Esophagus muscularis mucosa (tissue), 4 donors: ENCODE measurements at places on chromosomes 12 and 14.

DNA sequence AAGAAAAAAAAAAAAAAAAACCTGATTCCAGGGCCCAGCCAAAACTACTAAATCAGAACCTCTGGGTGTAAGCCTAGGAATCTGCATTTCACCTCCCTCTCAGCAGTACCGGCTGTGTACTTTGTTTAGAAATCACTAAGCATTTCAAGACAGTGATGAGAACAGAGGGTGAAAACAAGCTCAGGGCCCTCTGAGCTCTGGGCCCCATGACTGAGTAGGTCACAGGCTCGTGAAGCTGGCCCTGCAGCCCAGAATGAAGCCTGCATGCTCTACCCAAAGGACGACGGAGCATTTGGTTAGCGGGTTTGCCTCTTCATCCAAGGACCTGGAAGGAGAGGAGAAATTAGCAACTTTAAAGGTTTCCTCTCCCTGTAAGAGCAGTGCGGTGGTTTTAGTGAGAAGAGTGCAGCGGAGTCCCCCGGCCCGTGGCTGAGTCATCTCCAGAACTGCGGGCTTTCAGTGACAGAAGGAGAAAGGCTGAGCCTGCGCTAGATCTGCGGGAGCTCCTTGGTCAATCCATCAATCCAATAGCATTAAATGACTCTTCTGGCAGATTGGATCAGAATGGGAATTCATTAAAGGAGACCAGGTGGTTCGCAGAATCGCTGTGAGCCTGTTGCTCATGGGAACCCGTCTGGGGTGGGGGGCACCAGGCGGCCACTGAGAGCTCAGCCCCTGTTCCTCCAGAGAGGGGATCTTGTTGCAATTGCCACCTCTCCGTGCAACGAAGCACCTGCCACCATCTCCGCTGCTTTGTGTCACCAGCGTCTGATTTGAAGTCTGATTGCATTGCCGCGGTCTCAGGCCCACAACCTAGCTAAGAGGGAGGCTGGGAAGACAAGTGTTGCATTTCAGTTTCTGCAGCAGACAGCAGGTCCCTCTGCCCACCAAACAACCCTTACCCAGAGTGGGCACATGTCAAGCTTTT lies 7.3 kb downstream of the IL31 start:
- DNase-seq = no peak

- no peak for DNase-seq
Measured at GRCh38 chr12:65536876-65537681, 258.6 kb downstream of the MSRB3 start.

- no peak for DNase-seq
Measured at GRCh38 chr14:73620268-73620667, 8.0 kb downstream of the ACOT6 start.

- DNase-seq = no peak
Measured at GRCh38 chr14:105589161-105589925, 63.0 kb downstream of the TMEM121 start.

DNA sequence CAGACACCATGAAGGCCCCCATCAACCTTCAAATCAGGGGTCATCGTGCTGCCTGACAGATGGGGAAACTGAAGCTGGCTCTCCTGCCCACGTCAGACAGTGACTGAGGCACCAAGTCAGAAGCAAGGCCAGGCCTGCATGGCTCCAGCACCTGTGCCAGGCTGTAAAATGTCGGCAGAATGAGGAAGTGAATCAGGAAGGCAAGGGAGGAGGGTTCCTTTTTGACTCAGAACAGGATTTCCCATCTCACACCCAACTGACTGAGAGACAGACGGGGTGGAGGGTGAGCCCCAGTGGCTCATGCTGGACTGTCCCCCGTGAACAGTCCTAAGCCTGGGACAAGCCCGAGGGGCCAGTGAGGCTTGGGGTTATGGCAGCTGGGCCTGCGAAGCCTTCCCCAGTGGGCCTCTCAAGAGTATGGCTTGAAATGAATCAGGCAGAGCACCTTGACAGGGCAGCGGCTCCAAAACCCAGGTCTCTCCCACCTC lies 20.9 kb downstream of the SYNE3 start:
- DNase-seq = no peak

GRCh38 chr12:37547611-37548010 lies 769.0 kb upstream of the ALG10B start:
- peak; percentile 66 for DNase-seq

- no peak for DNase-seq
Measured at GRCh38 chr12:74339211-74339610, 198.4 kb upstream of the ATXN7L3B start.

DNA sequence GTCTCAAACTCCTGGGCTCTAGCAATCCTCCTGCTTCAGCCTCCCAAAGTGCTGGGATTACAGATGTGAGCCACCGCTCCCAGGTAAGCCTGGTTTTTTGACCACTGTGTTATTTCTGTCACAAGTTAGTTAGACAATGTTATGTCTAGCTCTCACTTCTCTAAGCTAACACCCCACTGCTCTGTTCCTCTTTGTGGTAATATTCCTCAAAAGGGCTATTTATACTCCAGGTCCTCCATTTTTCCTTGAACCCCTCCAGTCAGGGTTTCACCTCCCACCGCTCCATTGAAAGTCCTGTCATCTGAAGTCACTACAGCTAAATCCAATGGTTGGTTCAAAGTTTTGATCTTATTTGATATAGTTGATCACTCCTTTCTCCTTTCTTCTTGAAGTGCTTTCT lies 5.1 kb downstream of the IRAK3 start:
- no peak for DNase-seq

DNA sequence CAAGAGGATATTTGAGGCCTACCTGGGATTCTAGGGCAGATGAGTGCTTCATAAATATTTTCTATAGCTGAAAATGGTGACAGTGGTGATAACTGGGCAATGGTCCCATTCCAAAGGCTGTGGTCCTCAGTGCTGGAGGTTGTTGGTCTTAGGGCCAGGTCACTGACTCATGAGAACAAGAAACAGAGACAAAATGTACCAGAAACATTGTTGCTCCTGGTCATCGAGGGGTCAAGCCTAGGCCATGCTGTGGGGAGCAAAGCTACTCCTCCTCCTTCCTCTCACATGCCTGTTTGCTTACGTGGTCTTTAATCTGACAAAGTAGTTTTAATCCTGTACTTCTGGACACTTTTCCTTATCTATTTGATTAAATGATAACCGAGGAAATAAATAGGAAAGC lies 33.8 kb downstream of the ERG28 start:
- DNase-seq = no peak

- DNase-seq = no peak
Measured at GRCh38 chr14:64502887-64503433, 678 bp downstream of the ZBTB25 start.

- no peak for DNase-seq
Measured at GRCh38 chr12:52182898-52183543, 8.8 kb downstream of the KRT80 start.

GRCh38 chr12:123067654-123068053 lies 83.2 kb downstream of the PITPNM2 start:
- DNase-seq = no peak

DNA sequence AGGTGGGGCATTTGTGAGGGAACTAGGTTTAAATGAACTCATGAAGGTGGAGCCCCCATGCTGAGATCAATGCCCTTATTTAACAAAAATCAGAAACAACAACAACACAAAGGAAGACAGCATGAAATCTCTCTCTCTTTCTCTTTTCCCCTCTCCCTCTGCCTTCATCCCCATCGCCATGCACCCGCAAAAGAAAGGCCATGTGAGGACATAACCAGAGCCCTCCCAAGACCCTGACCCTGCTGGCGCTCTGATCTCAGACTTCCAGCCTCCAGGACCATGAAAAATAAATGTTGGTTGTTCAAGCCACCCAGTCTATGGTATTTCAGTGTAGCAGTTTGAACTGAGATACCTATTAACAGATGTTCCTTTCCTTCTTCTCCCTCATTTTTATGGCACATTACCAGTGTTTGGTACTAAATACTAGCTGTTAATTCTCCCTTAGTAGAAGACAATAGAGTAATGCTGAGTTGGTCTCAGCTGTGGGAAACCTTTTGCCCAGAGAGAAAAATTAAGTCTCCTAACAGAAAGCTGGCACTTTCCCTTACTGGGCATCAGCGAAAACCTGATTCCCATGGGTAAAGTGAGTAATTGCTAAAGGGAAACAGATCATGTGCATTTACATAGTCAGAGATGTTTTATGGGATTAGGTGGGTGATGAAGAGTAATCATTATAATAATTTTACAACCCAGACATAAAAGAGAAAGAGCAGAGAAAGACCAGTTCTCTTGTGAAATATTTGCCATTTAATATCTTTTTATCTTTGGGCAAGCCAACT lies 264.0 kb upstream of the PLEKHG7 start:
- no peak for DNase-seq

GRCh38 chr12:12964255-12964654 lies 12.3 kb upstream of the GPRC5D start:
- DNase-seq = no peak

DNA sequence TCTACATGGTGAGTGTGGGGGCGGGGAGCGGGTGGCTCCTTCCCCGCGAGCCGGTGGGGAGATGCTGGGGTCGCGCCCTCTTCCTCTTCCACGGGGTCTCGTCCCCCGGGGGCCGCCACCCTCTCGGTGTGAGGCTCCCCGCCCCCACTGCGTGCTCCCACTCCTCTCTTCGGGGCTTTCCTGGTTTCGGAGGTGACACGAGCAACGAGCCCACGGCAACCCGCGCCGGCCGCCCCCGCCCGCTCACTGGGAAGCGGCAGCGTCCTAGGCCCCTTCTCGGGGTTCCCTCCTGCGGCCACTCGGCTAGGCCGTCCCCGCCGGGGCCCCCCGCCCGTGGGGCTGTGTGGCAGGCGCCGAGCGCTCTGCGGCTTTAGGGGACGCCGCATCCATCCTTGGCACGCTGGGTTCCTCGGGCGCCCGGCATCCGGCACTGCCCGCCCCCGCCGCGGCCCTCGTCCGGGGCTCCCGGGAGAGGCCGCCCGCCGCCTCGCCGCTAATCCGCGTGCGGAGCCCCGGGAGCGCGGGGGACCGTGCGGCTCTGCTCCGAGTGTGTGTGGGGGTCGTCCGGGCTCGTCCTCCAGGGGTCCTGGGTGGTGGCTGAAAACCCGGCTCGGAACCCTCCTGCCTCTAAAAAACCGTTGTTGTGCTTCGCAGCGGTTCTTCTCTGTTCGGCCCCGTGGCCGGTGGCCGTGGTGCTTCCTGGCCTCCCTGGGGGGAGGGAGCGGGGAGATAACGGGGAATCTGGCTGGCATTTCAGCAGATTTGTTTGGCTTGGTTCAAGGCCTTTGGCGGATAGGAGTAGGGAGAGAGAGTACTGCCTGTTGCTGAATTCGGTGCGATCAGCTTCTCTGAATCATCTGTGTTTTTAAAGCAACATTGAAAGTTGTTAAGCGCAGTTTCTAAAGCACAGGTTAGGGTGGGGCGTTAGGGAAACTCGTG lies 1.0 kb downstream of the PCNX1 start:
- DNase-seq = peak; percentile 92

DNA sequence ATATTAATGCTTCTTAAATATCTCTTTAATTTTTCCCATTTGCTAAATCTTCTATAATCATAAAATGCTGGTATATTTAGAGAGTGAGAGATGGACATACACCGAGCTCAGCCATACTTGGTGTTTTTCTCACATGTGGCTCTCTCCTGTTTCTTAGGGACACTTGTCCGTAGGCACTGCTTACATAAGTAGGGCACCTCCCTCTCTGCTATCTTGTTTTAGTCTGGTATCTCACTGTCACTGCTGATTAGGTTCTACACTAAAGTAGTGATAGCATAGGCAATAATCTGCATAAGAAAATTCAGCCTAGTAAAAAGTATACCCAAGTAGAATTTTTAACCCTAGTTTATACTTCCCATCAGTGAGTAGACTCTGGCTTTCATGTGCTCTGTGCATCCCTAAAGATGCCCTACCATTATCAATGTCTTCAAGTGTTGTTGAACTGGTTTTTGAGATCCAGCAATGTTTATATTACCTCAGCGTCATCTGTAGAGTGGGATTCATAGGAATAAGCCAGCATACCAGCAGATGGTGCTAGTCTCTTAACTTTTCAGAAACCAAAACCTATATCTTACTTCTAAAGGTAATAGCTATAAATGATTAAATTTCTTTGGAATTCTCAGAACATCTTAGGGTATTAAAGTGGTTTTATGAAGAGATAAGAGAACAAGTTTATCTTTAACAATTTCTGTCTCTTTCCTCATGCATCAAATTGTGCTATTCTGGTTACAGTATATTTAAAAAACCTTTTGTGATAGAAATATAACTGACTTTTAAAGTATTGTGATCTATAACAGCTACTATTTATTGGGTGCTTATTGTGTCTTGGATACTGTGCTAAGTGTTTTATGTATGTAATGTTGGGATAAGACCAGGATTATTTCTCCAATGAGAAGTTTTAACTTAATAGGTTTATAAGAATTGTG lies 32.9 kb downstream of the ARID2 start:
- no peak for DNase-seq

- no peak for DNase-seq
Measured at GRCh38 chr12:4539167-4539870, 629 bp downstream of the RAD51AP1 start.

DNA sequence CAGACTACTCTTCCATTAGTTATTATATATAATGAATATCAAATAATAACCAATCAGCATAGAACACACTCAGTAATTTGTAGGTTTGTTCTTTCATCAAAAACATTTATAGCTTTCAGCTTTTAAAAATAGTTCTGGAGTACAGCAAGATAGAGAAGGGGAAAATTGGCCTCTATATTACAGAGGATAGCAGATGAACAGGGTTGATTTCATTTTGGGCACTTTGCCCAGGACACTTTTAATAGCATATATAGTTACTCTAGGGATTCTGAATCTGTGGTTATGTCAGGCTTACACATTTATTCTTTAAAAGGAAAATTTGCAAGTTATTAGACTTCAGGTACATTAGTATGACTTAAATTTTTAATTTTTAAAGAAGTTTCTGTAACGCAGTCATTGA lies 52.6 kb downstream of the IFT81 start:
- no peak for DNase-seq

DNA sequence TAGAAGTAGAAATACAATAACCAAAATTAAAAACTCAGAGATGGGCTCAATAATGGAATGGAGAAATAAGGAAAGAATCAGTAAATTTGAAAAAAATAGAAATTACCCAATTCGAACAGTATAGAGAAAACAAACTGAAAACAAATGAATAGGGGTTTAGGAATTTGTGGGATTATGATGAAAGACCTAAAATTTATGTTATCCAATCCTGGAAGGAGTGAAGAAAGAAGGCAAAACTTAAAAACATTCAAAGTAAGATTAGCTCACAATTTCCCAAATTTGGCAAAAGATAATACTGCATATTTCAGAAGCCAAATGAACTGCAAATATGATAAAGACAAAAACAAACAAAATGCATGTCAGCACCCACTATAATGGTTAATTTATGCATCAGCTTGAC lies 177.1 kb downstream of the CCDC91 start:
- no peak for DNase-seq

GRCh38 chr12:15897433-15897832 lies 13.7 kb upstream of the DERA start:
- no peak for DNase-seq

- DNase-seq = no peak
Measured at GRCh38 chr12:11524446-11524845, 125.0 kb upstream of the ETV6 start.

GRCh38 chr12:1929985-1930802 lies 11.7 kb upstream of the CACNA2D4 start:
- no peak for DNase-seq

- DNase-seq = no peak
Measured at GRCh38 chr14:70724944-70725343, 83.2 kb downstream of the TTC9 start.

- DNase-seq = no peak
Measured at GRCh38 chr14:35197015-35197414, 74.7 kb downstream of the PRORP start.

GRCh38 chr14:66403183-66403582 lies 83.0 kb upstream of the CCDC196 start:
- DNase-seq = peak; percentile 12
